ENCODE measurements at places on chromosomes 13 and 19.

GRCh38 chr19:43564800-43565199, 10.5 kb downstream of the XRCC1 start:
- DNase-seq, result no peak

DNA sequence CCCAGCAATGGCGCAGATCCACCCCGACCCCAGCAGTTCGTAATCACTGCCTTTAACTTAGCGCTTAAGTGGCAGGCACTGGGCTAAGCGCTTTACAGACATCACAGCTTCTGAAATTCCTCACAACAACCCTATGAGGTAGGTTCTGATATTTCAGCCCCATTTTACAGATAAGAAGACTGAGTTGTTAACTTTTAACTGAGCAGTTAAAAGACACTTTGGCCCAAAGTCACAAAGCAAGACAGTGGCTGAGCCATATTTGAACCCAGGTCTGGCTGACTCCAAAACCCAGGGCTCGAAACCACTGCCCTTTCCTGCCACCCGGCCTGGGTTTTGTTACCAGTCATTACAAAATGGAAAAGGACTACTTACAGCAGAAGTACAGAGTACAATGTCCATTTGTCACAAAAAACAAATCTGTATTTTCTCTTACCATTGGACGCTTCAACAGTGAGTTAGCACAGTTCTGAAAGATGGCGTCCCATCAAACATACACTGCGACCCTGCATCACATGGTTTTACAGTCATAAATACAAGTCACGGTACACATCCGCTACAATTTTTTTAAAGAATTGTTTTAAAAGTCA, 8.5 kb downstream of the HNRNPL start:
- DNase-seq, result no peak

DNA sequence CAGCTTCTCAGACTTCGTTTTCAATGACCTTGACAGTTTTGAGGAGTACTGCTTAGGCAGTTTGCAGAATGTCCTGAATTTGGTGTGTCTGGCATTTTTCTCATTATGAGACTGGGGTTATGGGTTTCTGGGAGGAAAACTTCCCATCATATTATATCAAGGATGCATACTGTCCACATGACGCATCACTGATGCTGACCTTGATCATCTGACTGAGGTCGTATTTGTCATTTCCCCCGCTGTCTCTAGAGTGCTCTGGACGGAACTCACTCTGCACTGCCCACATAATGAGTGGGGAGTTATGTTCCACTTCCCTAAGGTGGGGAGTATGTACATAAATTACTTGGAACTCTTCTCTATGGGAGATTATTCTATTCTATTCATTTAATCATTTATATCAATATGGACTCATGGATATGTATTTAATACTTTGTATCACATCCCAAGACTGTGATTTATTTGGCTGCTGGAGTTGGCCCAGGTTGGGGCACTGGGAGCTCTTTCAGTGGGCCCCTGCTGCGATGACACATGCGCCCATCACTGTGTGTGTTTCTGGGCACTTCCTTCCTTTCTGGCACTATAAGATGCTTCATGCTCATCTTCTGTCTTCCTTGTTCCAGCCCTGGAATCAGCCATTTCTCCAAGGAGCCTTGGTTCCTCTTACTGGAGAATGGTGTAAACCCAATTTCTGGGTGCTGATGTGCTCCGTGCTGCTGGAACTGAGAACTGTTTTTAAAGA, 138.6 kb downstream of the MIPEP start:
- DNase-seq, result no peak

DNA sequence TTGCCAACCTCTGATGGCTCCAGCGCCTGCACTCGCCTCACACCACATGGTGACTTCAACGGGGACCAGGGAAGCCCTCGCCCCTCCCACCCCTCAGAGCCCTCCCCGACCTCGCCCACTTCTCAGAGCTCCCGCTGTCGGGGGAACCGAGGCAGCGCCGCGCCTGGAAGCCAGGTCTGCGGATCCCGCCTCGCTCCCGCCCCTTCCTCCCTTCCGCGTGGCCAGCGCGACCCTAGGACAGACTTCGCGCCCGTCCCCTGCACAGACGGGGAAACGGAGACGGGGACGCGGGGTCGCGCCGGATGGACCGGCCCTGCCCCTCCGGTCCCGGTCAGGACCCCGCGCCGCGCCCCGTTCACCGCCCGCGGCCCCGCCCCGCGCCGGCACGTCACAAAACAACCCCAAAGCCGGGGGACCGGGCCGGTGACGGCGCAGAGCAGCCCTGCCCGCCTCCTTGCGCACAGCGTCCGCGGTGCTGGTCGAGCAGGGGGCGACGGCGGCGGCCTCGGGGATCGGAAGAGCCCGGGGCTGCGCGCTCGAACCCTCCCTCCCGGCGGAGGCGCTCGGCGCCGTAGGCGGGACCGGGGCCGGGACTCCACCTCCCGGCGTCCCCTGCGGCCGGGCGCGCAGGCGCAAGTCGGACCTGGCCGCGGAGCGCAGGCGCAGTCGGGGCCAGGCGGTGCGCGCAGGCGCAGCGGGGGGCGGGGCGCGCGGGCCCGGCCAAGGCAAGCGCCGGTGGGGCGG, 379 bp upstream of the CDC34 start:
- DNase-seq, result peak; percentile 91

- no peak for DNase-seq
These were observed 32.6 kb upstream of the SPACA7 start for GRCh38 chr13:112343591-112343990.

DNA sequence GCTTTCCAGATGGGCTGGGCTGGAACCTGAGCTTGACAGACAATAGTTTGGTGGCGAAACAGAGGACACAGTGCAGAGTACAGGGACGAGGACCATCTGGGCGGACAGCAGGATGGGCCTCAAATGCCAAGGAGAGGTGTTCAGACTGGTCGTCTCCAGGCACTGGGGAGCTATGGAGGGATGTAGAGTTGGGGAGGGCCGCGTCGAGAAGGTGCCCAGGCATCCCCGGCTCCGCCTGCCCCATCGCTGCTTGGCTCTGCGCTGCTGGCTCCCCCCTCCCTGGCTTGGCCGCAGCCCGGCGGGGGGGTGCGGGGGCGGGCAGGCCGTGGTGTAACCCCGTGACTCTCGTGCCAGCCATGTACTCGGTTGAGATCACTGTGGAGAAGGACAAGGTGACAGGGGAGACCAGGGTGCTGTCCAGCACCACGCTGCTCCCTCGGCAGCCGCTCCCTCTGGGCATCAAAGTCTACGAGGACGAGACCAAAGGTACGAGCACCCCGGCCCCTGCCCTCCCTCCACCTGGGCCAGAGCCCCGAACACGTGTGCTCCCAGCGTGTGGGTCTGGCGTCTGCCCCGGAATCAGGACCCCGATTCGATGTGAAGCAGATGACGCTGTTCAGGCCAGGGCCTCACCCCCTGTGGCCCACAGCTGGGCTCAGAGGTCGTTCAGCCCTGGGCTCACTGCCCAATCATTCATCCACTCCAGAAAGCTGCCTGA, 10.8 kb upstream of the MISP start:
- no peak for DNase-seq

DNA sequence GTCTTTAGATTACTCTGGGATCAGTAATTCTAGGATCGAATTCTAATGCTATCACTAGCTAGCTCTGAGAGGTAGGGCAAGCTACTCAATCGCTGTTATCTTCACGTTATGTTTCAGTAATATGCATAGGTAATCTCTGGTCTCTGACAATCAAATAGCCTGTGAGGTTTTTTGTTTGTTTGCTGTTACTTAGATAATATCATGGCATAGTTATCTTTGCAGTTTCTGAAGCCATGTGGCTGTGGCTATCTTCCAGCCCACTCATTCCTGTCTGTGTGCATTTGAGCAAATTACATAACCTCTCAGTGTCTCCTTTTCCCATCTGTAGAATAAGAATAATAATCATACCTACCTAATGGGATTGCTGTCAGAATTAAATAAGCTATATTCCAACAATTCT, 330.2 kb downstream of the PCDH9 start:
- DNase-seq, result no peak

DNA sequence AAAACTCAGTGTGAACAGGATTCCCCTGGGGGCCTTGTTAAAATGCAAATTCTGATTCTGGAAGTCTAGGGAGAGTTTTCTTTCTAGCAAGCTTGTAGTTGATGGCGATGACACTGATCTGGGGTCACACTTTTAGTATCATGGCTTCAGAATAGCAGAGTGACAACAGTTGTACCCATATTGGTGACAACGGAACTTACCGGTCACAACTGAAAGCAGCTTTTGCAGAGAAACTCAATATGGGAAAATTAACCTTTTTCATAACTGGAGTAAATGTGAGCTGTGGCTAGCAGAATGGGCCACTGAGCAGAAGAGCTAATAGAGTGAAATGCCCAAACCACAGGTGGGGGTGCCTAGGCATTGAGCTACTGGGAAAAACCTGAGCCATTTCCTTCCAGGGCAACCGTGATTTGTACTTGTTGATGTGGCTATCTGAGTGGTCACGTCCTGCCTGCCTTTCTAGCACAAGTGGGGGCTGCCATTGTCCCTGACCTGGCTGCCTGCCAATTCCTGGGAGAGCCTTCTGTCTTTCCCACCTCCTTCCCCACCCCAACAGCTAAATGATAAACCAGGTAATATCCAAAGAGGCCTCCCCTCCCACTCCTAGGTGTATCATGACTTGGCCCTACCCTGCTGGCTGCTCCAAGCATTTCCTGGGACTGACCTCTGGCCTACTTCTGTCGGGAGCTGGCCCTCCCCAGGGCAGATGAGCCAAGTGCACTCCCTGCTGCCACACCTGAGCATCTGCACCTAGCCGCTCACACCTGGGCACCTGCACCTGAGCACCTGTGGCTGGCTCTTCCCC, 1.7 kb upstream of the SLC10A2 start:
- DNase-seq, result no peak

DNA sequence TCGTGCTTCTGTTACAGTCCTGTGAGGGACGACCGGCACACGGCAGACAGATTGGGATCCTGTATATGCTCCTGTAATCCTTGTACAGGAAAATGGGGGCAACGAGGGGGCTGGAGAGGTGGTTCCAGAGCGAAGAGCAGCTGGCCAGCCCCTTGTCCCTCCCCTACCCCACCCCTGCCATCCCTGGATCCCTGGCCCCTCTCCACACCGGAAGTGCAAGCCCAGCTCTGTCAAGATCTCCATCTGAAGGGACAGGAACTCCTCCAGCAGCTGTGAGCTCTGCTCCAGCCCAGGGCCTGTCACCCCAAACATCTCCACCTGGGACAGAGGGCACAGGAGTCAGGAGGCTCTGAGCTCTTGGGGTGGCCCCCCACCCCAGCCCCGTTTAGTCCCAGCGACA, 5.5 kb upstream of the CCER2 start:
- DNase-seq, result no peak

- DNase-seq, result no peak
These were observed 41.7 kb downstream of the SPATA13 start for GRCh38 chr13:24202215-24202614.

GRCh38 chr13:110206185-110206584, 100.8 kb downstream of the COL4A1 start:
- no peak for DNase-seq

DNA sequence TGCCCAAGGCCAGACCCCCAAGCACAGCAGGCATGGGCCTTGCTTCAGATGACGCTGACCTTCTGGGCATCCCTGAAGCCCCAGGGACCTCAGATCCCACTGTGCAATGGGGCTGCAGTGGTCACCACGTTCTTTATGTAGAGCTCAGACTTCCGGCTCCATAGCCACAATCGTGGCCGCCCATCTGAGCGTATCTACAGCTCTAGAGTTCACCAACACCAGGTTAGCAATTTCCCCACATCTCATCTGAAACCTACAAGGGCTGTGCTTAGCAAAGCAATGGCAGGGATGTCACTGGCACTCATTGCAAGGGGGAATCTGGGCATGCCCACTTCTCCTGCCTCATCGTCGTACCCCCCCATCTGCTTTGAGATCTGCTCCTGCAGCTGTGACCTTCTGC, 384.4 kb upstream of the TSHZ3 start:
- no peak for DNase-seq

- DNase-seq, result no peak
These were observed 199.0 kb downstream of the GGACT start for GRCh38 chr13:100389617-100390016.

DNA sequence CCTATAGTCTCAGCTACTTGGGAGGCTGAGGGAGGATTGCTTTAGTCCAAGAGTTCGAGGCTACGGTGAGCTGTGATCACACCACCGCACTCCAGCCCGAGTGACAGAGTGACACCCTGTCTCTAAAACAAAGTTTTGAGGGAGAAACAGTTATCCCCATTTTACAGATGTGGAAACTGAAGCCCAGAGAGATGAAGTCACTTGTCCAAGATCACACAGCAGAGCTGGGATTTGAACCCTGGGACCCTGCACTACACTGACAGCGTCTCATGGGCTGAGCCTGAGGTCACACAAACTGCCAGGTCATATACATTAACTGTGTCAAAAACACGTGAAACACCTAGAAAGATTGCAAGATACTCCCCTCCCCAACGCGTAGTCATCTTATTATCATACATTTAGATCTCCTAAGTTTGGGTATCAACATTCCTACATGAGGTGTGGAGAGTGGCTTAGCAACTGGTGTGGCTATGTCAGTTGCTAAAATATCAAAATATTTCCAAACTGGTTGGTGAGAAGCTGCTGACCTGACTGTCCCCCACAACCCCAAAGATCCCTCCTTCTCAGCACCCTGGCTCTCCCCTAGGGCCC, 8.2 kb downstream of the FCGBP start:
- DNase-seq, result no peak

DNA sequence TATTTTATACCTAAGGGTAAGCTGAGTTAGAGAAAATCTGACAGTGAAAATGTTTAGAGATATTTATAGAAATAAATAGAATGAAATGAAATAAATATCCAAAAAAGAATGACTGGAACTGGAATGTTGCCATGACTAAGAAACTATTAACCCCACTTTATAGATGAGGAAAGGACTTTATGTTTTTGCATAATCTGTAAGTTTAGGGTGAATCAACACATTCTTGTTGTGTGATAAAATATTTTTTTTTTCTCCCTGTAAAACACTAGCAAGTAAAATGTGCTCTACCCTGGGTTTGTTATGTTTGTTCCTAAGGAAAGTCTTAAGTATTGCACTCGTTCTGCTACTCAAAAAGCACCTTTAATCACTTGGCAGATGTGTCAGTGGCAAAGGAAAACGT, 83.8 kb upstream of the KL start:
- no peak for DNase-seq

GRCh38 chr13:44565881-44566280, 10.2 kb downstream of the TSC22D1 start:
- DNase-seq, result no peak

- DNase-seq, result no peak
These were observed 866 bp downstream of the COX7A1 start for GRCh38 chr19:36151144-36152018.

DNA sequence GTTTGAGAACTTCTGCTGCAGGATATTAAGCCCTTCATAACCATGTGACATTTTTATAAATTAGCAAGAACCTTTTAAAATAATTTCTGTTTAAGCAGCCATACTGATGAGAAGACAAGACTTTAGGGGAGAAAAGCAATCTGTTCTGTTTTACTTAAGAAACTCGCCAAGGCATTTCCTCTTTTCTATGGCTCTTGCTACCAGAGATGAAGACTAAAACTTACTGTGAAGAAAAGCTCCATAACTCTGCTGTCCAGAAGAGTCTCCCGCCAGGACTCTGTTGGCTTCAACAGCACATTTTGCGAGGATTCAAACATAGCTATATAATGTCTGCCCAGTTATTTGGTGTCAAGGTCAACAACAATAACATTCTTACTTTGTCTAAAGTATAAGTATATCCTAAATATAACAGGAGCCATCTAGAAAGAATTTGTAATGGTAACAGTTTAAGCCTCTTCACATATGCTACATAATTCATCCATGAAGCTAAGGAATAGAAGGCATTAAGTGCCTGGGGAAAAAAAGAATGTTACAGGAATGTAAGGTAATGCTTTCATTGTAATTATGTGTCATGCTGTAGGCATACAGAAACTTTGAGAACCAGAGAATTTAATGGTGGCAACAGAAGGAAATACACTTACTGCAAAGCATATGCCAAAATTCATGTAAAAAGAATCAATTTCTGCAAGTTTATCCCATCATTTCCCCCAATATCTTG, 53.2 kb upstream of the EEF1AKMT1 start:
- DNase-seq, result no peak

All from CD4-positive, alpha-beta T cell treated with Interleukin-12 subunit alpha and Interleukin-12 subunit beta, for 1 hour (primary cell).